ENCODE measurements at places on chromosomes 11 and 22.

- DNase-seq: no peak
Observed at GRCh38 chr22:28410050-28410816, 269.4 kb downstream of the TTC28 start.

DNA sequence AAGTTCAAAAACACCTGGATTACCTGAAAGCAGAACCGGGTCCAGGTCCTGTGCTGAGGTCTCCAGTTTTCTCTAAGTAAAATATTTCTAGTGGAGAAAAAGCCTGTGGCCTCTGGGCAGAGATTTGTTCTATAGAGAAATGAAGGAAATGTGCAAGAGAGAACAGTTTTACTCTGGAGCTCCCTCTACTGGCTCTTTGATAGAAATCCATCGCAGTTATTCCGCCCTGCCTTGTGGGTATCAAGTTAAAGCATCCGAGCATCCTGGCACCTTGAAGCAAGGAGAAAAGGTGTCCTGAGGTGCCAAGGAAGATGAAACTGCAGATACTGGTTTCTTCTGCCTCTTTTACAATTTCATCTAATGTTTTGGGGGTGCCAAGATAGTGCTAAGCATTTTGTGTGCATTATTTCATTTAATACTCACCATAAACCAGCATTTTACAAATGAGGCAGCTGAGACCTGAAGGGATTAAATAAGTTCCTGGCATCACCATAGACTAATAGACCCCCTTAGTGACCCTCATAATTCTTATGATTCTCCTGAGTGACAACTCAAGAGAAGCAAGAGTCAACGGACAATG, 113.1 kb upstream of the HSD17B12 start:
- no peak for DNase-seq

DNA sequence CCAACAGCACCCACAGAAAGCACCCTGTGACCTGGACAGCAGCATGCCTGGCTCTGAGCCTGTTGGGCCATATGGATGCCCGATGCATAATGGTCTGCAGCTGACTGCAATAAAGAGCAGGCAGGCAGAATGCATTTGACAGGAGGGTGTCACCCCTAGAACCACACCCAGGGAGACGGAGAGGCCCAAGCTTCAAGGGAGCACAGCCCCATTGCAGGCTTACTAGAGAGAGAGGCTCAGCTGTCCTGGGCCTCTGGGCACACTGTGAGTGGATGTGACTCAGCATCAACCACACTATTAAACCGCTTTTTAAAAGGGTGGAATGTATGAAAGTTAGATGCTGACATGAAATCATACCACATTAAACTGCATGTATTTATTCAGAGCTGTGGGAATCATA, 365.3 kb downstream of the CTTN start:
- no peak for DNase-seq

DNA sequence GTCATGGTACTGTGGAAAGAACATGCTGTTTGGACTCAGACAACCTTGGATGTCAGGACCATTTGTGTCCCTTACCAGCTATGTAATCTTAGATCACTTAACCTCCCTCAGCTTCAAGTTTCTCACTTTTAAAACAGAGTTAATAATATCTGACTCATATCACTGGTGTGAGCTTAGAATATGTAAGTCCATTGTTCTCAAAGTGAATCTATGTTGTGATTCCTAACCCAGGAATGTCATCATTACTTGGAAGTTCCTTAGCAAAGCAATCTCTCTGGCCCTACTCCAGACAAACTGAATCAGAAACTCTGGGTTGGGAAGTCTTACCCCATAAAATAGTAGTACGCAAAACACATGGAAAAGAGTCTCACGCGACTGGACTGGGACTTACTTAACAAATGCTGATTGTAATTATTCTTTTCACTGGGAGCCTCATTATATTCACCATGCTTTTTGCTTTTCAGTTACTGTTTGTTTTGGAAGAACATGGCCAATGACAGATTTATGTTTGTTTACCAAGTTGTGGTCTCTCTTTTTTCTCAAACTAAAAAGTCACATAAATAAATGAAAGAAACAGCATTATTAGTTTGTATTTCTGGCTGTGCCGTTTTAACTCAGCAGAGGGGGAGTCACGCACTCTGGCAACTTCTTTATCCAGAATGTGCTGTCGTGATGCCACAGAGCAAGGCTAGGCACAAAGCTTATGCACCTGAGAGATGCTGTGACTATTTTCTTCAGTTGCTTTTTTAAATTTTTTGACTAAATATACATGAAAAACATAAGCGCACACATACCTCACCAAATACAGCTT, 217.7 kb upstream of the CTSC start:
- no peak for DNase-seq

Measured in activated naive CD8-positive, alpha-beta T cell treated with anti-CD3 and anti-CD28 coated beads, Interleukin-2, amount 50 U/mL, for 24 hours (primary cell).